Kidney epithelial cell (primary cell): ENCODE measurements at places on chromosomes 6 and 20. TPM values are rescaled to one million over a fixed set of nuclear protein-coding genes. Genes with fewer than 3 reads are reported as not detected.
A peak's percentile ranks its signal among the peaks of the same experiment; 100 is the strongest.

The PLCG1 gene
- 89.3 and 143 TPM in 2 replicates for total RNA-seq

- no peak for DNase-seq
These were observed 15.0 kb downstream of the FITM2 start for GRCh38 chr20:44296011-44296410.

GRCh38 chr6:158853072-158853879, 34.1 kb upstream of the EZR start:
- peak; percentile 99 for DNase-seq

DNA sequence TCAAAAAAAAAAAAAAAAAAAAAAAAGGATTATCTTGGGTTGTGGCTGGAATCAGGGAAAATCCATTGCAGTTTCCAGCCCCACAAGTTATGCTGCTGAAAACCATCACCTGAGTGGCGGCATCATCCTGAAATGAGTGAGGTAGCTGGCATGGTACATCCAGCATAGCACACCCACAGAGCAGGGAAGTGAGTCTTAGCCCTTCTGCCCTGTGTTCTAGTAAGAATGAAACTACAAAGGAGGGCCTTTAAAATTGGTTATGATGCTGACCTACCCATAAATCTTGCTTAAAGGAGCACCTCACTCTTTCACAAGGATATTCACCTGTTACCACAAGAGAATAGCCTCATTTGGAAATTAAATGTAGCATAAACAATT, 119.2 kb downstream of the NFATC2 start:
- DNase-seq: no peak

DNA sequence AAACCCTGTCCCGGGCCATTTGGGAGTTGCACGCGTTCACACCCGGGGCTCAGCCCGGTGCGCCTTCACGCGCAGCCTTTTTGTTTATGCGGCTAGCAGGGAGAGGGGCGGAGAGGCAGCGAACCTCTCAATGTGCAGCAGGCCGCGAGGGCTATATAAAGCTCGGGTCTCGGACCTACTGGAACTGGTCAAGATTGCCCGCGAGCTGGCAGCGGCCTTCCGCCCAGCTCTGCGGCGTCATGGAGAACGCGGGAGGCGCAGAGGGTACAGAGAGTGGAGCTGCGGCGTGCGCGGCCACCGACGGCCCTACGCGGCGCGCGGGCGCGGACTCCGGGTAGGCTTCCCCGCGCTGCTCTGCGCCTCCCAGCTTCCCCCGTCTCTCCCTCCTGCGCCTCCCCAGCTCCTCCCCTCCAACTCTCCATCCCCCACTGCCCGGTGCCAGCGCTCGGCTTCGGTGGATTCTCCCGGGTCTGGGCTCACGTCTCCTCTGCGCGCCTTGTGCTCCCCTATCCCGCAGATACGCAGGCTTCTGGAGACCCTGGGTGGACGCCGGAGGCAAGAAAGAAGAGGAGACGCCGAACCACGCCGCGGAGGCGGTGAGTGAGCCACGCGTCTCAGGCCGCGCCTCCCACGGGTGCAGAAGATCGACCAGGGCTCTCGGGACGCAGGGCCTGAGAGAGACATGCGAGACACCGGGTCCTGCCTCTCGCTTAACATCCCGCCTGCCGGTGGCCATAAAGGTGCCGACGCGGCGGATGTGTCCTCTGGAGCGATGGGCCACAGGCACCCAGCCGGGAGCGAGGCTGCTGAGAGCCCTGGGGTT, at the start of gene RIPPLY2:
TSS of gene RIPPLY2 (plus strand) at position 183 of the 823 bp plus-strand sequence. CDS start at position 240, 57 bp downstream.
- DNase-seq: no peak

DNA sequence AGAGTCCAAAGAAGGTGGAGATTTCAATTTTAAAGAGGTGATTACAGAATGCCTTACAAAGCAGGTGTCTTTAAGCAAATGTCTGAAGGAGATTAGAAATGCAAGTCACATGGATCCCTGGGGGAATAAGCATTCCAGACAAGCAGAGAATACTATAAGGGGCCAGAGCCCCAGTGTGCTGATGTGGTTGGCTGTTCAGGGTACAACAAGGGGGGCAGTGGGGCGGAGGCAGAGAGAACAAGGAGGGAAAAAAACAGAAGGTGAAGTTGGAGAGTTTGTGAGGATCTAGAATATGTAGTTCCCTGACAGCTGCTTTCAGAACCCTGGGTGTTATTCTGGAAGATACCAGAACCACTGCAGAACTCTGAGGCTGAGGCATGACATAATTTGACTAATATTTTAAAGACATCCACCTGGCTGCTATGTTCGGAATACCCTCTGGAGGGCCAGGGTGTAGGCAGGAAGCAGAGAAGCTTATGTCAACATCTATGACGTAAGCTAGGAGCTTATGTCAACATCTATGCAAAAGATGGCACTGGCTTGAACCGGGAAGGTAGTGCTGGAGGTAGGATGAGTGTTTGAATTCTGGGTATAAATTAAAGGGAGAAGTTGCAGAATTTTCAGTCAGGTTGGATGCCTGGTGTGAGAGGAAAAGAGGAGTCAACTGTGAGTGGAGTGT, 276.3 kb upstream of the AGPAT4 start:
- no peak for DNase-seq

DNA sequence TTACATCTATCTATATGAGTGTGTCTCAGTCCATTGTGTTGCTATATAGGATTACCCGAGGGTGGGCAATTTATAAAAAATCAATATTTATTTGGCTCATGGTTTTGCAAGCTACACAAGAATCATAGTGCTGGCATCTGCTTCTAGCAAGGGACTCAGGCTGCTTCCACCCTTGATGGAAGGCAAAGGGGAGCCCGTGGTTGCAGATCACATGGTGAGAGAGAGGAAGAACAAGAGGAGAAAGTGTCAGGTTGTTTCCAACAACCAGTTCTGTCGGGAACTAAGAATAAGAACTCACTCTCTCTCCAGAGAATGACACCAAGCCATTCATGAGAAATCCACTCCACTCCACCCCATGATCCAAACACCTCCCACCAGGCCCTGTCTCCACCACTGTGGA, 48.2 kb upstream of the TENT5A start:
- DNase-seq: no peak

- DNase-seq: no peak
These were observed 11.8 kb downstream of the ENPP1 start for GRCh38 chr6:131819572-131820124.

DNA sequence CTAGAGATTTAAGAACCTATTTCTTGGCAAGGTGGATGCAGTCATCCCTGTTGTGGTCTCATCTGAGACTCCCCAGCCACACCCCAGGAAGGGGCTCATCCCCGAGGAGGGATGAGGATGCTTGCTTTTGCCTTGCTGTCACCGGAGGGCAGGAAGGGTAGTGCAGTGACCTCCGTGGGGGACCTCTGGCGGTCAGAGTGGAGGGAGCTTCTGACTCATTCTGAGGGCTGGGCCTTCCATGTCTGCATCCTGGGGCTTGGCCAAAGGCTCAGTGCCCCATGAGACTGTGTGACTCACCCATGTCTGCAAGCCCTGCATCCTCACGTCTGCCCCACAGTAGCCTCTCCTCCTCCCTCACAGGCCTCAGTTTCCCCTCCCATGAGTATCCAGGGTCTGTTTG, 38.7 kb downstream of the UQCC2 start:
- DNase-seq: peak; percentile 94

The DACT2 gene
- 0.84 and 0.96 TPM in 2 replicates for total RNA-seq
